ENCODE measurements at places on chromosomes 1 and 21.

- DNase-seq: no peak
Measured at GRCh38 chr1:244406337-244406736, 45.4 kb downstream of the ADSS2 start.

- no peak for DNase-seq
Measured at GRCh38 chr1:8598060-8598724, 219.2 kb downstream of the RERE start.

- no peak for DNase-seq
Measured at GRCh38 chr1:19385869-19386591, 73.9 kb downstream of the SLC66A1 start.

DNA sequence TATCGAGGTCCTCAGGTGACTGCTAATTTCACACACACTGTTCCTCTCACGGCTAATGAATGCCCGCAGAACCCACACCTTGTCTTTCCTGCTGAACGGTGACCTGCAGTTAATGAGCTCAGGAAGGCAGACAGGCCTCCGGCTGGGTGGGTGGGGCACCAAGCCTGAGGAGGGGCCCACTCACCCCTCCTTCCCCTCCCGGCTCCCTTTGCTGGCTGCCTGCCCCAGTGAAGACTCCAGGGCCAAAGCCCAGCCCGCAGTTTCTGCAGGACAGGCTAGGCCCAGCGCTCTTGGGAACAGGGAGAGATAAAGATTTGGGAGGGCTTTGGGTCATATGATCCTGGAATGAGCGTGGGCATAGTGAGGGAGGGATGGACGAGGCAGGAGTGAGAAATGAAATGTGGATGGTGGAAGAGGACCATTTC is 26.4 kb downstream of the FOXO6 start:
- peak; percentile 90 for DNase-seq

GRCh38 chr1:53460211-53460634 is 1.0 kb downstream of the DMRTB1 start:
- no peak for DNase-seq

DNA sequence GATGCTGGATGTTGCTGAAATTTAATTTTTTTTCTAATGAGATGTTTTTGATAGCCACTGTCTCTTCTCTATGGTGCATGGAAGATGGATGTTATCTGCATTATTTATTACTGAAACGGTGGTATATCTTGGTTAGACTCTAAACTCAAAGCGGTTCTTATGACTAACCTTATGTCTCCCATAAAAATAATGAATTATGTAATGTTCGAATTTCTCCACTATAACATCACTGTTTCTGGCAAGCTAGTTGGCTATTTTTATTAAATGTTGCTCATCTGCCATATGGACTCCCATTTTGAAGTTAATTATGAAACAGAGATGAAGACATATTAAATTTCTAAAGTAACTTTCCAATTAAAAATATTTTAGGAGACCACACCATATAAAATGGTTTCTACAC is 808.6 kb upstream of the ADGRL4 start:
- no peak for DNase-seq

DNA sequence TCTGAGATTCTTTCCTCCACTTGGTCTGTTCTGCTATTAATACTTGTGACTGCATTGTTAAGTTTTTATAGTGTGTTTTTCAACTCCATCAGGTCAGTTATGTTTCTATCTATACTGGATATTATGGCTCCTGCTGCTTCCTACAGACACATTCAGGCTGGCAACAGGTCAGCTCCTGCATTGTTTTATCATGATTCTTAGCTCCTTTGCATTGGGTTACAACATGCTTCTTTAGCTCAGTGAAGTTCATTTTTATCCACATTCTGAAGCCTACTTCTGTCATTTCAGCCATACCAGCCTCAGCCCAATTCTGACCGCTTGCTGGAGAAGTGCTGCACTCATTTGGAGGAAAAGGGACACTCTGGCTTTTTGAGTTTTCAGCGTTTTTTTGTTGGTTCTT is 37.3 kb upstream of the F3 start:
- DNase-seq: no peak

- no peak for DNase-seq
Measured at GRCh38 chr1:24984800-24985522, 54.9 kb upstream of the RUNX3 start.

DNA sequence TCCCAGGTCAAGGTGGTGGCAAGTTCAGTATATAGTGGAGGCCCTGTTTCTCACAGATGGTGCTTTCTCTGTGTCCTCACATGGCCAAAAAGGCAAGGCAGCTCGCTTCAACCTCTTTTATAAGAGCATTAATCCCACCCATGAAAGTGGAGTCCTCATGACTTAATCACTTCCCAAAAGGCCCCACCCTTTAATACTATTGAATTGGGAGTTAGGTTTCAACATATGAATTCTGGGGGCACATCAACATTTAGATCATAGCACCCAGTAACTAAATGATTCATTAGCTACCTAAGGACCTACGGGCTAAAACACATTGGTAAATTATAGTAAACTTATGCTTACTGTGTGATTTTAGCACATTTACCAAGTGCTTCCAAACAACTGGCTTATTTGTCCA is 317.9 kb downstream of the LTN1 start:
- DNase-seq: no peak

DNA sequence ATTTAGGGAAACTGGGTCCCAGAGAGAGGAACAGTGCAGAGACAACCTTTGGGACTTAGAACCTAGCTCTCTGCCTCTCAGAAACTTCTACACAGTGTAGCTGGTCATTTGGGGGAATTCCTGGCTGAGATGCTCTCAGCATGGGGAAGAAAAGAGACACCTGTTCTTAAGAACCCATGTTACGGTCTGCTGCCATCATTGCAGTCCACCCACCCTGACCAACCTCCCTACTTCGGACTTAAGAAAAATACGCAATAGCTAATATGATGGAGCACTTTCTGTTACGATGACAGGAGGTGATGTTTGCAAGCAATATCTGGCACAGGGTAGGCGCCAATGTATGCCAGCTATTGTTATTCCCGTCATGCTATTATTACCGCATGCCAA is 177.9 kb downstream of the IGSF21 start:
- DNase-seq: no peak

- no peak for DNase-seq
Measured at GRCh38 chr1:33178836-33179439, 2.9 kb downstream of the TRIM62 start.

GRCh38 chr1:64186138-64186897 is 17.1 kb upstream of the UBE2U start:
- no peak for DNase-seq

DNA sequence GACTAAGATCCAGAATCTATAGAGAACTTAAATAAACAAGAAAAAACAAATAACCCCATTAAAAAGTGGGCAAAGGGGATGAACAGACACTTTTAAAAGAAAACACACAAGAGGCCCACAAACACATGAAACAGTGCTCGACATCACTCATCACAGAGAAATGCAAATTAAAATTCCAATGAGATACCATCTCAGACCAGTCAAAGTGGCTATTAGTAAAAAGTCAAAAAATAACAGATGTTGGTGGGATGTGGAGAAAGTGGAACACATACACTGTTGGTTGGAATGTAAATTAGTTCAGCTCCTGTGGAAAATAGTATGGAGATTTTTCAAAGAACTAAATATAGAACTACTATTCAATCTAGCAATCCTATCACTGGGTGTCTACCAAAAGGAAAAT is 143.1 kb downstream of the IFI44 start:
- DNase-seq: no peak

GRCh38 chr1:6298940-6299465 is 38.1 kb upstream of the GPR153 start:
- DNase-seq: no peak

DNA sequence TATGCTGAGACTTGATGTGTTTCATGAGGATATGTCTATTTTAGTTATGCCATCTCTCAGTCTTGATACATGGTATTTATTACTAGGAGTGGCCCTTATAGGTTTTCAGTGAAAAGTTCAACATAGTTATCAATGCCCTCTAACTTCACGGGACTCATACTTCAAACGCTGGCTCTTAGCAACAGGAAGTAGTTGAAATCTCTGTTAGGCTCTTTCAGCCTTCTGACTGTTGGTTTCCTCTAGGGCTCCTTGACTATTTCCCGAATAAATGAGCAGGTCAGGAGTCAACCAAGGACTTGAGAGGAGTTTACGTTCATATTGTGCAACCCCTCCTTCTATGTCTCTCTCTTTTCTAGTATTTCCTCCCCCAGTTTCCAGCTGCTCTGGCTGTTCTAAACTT is 141.8 kb downstream of the RGS7 start:
- DNase-seq: no peak

- no peak for DNase-seq
Measured at GRCh38 chr1:91764471-91765115, 121.4 kb downstream of the TGFBR3 start.

- DNase-seq: no peak
Measured at GRCh38 chr1:183379951-183380350, 38.2 kb downstream of the NMNAT2 start.

DNA sequence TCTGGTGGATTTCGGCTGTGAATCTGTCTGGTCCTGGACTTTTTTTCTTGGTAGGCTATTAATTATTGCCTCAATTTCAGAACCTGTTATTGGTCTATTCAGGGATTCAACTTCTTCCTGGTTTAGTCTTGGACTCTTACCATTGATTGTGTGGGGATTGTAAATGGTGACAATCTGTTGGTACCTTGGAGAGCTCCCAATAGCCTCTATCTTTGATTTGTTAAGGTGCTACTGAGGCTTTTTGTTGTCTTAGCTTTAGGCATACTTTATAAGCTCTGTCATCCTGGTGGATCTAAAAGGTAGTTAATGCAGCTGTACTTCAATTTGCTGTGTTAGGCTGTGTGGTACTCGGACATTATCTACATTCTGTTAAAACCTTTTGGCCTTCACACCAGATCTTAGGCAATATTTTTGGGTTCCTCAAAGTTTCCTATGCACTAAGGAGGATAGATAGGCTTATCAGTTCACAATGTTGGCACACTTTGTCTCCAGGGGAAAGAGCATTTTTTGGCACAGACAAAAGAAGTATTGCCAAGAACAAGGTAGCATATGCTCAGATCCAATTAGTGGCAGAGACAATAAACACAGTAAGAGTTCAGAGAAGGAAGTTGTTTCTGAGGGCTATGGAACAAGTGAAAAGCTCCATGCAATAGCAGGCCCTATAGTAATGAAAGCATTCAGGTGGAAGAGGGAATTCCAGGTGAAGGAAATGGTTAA is 230.4 kb downstream of the PDE4B start:
- no peak for DNase-seq

GRCh38 chr21:34078915-34079314 is 5.5 kb downstream of the MRPS6 start:
- DNase-seq: no peak

GRCh38 chr1:192763756-192764155 is 45.1 kb upstream of the RGS2 start:
- no peak for DNase-seq

DNA sequence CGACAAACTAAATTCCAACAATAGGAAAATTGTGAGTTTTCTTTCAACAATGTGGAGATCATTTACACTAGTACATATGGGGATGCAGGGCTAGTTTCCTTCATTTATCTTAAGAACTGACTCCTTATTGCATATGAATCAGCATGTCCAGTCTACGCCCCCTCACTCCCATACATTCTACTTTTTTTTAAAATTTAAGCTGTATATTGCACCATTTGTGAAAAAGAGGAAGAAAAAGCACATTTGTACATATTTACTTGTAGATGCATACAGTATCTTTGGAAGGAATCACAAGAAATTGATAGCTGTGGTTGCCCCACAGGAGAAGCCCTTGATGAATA is 15.9 kb downstream of the VPS26C start:
- no peak for DNase-seq

DNA sequence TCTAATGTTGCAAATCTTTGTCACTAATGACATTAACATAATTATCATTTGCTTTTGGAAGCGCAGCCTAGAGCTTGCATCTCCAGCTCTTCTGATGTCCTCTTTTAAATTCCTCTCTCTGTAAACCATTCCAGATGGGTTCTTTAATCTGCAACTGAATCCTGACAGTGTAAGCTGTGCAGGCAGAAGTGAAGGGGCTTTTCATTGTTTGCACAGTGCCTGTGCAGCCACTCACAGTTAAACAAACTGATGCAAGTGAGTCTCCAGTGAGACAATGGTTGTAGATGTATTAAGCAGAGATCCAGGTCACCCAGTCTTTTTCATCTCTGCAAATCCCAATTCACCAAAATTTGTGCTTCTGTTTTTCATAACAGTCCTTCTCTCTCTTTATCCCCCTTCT is 22.5 kb upstream of the FCRL5 start:
- no peak for DNase-seq

GRCh38 chr1:59696421-59697115 is 118.2 kb upstream of the HOOK1 start:
- no peak for DNase-seq

- DNase-seq: peak; percentile 73
Measured at GRCh38 chr1:230292689-230293389, 133.3 kb downstream of the PGBD5 start.

- no peak for DNase-seq
Measured at GRCh38 chr21:41247561-41248545, 68.7 kb upstream of the FAM3B start.

DNA sequence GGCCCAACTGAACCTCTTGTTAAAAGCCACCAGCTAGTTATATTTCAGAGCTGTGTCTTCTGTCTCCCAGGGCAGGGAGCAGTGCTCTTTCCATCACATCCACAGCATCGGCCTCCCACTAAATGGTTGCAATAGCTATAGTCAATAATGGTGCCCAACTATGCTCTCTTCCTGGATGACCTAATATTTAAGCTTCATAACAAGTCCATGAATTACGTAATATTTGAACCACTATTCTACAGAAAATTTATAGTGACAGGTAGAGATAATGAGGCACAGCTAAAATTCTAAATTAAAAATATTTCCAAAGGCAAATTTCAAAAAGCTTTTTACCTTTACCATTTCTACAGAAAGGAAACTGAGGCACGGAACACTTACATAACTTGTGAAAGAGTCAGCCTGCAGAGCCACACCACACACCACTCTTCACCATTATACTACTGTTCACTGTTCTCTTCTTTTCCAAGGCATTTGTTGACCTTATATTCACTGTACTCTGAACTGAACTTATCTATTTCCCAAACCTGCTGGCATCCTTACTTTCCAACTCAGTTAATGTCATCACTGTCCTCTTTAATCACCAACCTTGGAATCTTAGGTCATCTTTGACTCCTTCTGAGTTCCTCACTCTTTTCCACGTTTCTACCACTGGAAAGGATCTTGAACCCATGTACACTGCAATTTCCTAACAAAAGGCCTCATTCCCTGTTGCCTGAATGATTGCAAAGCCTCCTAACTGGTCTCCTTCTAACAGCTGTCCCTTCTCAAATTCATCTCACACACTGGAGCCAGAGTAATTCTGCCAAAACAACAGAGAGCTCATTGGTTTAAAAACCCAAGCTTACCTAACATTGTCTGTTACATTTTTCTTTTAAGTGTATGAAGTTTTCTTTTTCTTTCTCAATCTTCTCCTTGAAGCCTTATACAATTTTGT is 85.5 kb downstream of the DDAH1 start:
- DNase-seq: no peak

GRCh38 chr1:212503714-212504113 is 71.0 kb downstream of the NENF start:
- DNase-seq: no peak

- no peak for DNase-seq
Measured at GRCh38 chr21:35857095-35857494, 203.2 kb downstream of the SETD4 start.

- DNase-seq: no peak
Measured at GRCh38 chr21:33892853-33893252, 22.8 kb downstream of the ATP5PO start.

GRCh38 chr1:200373811-200374231 is 36.0 kb downstream of the ZNF281 start:
- no peak for DNase-seq

GRCh38 chr1:65844821-65845534 is 52.3 kb downstream of the PDE4B start:
- no peak for DNase-seq
